Uterus (tissue), 4 donors: ENCODE measurements at places on chromosomes 4 and X. TPM values are rescaled to one million over a fixed set of nuclear protein-coding genes. Genes with fewer than 3 reads are reported as not detected.

MAGEA1 gene
- total RNA-seq, result not detected

NUDT11 gene
- total RNA-seq, result 10.9 TPM

SRPX gene
- 62.7 TPM for total RNA-seq

ADH1C gene
- 3.6 TPM for total RNA-seq

GPRIN3 gene
- total RNA-seq, result 9.7 TPM

RTL9 gene
- total RNA-seq, result 0.48 TPM

CLDN2 gene
- total RNA-seq, result not detected

MAGEA2B gene
- total RNA-seq, result not detected

REELD1 gene
- total RNA-seq, result not detected

AFAP1 gene
- total RNA-seq, result 8.2 TPM

TLR1 gene
- 6.1 TPM for total RNA-seq

SOX3 gene
- 0.40 TPM for total RNA-seq

RHOXF2 gene
- not detected for total RNA-seq

MAGEA12 gene
- total RNA-seq, result not detected

TBX22 gene
- total RNA-seq, result not detected

TEX11 gene
- not detected for total RNA-seq

CCDC110 gene
- total RNA-seq, result 0.29 TPM

PPEF1 gene
- total RNA-seq, result not detected

GCNA gene
- 2.1 TPM for total RNA-seq

CENPVL2 gene
- total RNA-seq, result not detected
